ENCODE measurements at places on chromosomes 5 and 9.

GRCh38 chr5:180040287-180041214, 31.0 kb downstream of the RNF130 start:
- DNase-seq, result no peak

DNA sequence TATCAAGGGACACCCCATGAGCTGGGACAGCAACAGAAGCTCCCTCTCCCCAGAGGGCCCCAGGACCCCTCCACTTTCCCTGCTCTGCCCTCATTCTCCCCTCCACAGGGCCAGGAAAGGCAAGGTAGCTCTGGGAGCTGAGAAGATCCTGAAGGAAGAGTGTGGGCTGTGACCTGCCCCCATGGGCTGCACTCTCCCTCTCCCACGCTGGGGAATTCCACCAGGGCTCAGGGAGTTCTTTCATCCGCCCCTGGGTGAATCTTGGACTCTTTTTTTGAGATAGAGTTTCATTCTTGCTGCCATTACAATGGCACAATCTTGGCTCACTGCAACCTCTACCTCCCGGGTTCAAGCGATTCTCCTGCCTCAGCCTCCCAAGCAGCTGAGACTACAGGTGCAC, 73.8 kb downstream of the C9orf50 start:
- DNase-seq, result no peak

GRCh38 chr5:138488481-138488945, 23.2 kb downstream of the EGR1 start:
- DNase-seq, result no peak

GRCh38 chr9:31321256-31321655, 1063.2 kb upstream of the ACO1 start:
- DNase-seq, result no peak

DNA sequence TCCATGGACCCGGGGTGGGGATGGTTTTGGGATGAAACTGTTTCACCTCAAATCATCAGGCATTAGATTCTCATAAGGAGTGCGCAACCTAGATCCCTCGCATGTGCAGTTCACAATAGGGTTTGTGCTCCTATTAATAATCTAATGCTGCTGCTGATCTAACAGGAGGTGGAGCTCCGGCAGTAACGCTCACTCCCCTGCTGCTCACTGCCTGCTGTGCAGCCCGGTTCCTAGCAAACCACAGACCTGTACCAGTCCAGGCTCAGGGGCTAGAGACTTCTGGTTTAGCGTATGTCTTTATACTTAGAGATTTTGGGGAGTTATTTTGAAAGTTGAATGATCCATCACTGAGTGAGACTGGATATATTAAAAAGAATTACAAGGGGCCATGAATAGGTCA, 50.2 kb downstream of the RICTOR start:
- DNase-seq, result no peak

- DNase-seq, result no peak
Measured at GRCh38 chr9:134324359-134325095, 1.7 kb upstream of the RXRA start.

DNA sequence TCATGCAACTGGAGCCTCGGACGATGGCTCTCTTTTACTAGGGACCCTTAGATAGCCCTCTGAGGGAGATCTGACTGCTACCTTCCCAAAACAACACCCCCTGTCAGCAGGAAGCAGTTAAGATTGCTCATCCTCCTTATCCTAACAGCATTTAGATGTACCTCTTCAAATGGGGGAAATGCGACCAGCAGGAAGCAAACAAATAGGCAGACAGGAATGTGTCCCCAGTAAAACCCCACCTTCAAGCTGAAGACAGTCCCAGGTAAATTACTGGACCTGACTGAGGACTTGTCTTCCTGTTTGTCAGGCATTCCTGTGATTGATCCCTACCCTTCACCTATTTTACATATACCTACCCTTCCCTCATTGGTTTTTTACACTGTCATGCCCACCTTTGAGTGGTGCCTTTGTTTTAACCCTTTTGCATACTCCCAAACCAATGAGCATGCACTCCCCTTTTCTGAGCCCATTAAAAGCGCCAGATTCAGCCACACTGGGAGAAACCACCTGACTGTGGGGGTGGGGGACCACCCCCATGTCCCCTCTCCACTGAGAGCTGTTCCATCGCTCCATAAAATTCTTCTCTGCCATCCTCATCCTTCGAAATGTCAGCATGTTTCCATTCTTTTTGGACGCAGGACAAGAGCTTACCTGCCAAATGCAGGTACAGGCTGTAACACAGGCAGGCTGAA, 954.0 kb upstream of the CDH6 start:
- DNase-seq, result no peak

GRCh38 chr5:39270225-39270848, 51.0 kb upstream of the FYB1 start:
- DNase-seq, result no peak

DNA sequence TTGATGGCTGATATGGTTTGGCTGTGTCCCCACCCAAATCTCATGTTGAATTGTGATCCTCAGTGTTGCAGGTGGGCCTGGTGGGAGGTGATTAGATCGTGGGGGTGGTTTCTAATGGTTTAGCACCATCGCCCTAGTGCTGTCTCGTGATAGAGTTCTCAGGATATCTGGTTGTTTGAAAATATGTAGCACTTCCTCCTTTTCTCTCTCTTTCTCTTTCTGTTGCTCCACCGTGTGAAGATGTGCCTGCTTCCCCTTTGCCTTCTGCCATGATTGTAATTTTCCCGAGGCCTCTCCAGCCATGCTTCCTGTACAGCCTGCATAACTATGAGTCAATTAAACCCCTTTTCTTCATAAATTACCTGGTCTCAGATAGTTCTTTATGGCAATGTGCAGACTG, 111.6 kb downstream of the SREK1 start:
- DNase-seq, result no peak

DNA sequence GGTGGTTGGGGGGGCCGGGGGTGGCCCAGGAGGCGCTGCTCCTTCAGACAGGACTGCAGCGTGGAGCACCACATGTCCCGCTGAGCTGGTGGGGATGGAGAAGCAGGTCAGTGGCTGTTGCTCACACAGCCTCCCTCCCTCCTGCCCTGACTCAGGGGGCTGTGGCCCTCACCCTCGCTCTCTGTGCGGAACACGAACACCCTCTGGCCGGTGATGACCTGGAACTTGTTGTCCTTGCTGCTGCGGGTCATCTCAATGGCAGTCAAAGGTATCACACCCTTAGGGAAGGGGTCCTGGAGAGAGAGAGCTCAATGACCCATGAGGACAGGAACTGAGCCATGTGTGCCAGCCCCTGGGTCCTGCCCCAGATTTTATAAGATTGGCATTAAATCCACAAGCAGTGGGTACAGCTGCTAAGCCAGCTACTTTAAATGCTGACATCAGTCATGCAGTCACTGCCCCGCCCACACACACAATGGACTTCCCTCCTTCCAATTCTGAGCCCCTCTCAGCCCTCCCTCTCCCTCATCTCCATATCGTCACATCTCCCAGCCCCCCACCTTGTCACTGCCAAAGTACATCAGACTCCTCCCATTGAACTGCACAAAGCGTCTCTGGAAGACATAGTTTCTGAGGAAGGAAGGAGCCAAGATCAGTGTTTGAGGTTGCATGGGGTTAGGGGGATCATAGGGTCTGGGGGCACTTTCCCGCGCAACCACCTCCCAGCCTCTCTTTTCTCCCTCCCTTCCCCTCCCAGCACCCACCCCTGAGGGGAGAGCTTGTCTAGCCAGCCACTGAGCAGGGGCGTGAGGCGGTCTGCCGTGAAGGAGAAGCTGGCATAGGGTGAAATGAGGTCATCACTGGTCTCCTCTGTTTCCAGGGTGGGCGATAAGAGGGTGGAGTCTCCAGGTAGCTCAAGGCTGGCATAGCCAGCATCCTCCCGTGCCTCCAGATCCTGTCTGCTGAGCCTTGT, 8.9 kb downstream of the ARAP3 start:
- no peak for DNase-seq

- DNase-seq, result no peak
Measured at GRCh38 chr5:60830581-60831127, 13.4 kb downstream of the ELOVL7 start.

DNA sequence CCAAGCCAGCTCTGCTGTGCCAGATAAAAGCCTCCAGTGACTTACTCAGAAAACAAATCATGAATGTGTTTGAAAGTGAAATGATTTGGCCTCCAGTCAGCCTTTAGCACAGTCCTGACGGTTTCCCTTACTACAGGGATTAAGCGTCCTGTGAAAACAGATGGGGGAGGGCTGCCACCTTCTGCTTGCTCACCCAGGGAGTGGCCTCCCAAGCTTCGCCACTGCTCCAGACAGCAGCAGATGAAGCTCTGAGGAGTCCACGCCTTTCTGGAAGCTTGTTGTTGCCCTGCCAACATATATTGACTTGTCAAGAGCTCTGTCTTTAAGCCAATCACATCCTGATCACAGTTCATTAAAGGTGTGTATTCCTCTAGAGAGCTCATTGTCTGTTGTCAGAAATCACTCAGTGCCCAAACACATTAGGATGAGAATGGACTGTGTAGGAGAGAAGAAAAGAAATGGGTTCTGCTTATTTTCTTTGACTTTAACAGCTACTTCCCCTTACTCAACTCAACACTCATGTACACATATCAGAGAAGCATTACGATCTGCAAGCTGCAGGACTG, 4.9 kb upstream of the FYB1 start:
- DNase-seq, result no peak

DNA sequence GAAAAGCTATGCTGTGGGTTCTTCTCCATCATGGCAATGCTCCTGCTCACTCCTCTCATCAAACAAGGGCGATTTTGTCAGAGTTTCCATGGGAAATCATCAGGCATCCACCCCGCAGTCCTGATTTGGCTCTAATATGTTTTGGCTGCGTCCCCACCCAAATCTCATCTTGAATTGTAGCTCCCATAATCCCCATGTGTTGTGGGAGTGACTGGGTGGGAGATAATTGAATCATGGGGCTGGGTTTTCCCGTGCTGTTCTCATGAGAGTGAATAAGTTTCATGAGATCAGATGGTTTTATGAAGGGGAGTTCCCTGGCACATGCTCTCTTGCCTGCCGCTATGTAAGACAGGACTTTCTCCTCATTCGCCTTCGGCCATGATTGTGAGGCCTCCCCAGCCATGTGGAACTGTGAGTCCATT, 163.8 kb downstream of the GADD45G start:
- DNase-seq, result no peak

DNA sequence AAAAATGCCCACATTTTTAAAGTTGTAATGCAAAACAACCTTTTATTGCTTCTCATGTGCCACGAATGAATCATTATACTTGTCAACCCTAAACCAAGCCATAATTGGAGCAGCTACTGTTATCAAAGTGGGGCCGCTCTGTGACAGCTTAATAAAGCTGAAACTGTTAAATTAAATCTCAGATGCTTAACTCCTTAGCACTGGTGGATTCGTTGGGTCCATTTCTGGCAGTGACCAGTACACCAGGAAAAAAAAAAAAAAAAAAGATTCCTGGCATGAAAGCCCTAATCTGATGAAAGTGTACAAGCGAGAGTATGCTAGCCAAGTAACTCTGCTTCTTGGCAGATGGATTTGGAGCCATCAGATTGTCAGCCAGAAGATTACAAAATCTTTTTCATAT, 164.8 kb downstream of the ZSWIM6 start:
- DNase-seq, result no peak

DNA sequence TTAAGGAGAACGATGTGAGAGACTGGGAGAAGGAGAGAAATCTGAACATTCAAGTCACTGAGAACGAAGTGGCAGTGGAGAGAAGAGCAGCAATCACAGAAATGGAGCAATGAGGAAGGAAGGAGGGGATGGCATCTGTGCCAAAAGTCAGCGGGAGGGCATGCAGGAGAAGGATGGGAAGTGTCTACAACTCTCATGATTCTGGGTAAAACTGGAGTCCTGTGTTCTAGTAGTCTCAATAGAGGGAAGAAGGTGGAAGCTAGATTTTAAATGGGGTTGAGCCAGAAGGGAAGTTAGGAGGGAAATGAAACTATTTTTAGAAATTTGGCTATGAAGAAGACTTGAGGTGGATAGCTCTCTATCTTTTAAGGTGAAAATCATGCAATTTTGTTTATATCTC, 39.1 kb upstream of the SPATA31C2 start:
- no peak for DNase-seq

GRCh38 chr9:84145780-84146179, 165.2 kb downstream of the RMI1 start:
- DNase-seq, result no peak

- no peak for DNase-seq
Measured at GRCh38 chr5:68641211-68641610, 425.7 kb downstream of the PIK3R1 start.

DNA sequence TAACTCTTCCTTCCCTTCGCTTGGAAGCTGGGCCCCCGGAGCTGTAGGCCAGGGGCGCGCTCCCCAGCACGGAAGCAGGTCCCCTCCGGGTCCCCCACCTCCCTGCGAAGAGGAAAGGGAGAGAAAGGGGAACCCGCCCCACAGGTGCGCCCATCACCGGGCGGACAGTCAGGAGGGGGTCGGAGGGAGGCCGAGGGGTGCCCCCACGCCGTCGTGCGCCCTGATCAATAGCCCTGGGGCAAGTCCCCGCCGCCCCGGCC, 793 bp downstream of the AGPAT2 start:
- no peak for DNase-seq

DNA sequence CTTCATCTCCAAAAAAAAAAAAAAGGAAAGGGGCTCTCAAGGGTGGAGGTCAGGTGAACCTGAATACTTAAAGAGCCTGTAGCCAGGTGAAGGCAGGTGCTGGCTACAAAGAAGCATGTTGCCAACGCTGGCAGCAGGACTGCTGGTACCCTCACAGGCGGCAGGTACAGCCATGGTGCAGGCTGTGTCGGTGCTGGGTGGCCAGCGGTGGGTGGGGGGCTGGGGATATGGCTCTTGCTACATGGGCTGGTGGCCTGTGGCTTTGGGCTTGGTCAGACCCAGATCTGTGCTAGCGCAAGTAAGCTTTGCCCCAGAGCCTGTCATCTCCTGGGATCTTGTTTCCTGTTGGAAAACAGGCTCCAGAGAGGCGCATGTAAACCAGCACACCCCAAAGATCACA, 86.3 kb upstream of the PHYKPL start:
- no peak for DNase-seq

DNA sequence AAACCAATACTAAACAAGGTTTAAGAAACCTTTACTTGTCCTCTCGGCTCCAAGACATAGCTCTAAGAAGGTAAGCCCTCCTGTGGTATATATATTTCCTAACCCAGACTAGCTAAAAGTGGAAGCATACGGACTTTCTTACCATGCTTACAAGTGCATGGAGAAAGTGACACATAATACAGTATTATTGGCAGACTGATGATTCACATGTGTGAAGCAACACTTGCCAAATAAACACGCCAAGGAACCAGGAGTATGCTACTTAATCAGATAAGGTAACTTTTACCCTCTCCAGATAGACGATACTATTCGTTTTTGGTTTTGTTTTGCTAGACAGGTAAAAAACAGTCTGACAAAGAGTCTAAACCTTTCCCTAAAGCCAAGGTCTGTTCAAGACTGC, 264.1 kb downstream of the MLLT3 start:
- no peak for DNase-seq
